ENCODE measurements at places on chromosomes 16 and 17.
A peak's percentile ranks its signal among the peaks of the same experiment; 100 is the strongest.

GRCh38 chr17:81510785-81511553, 1.6 kb downstream of the ACTG1 start:
- DNase-seq: peak; percentile 63

DNA sequence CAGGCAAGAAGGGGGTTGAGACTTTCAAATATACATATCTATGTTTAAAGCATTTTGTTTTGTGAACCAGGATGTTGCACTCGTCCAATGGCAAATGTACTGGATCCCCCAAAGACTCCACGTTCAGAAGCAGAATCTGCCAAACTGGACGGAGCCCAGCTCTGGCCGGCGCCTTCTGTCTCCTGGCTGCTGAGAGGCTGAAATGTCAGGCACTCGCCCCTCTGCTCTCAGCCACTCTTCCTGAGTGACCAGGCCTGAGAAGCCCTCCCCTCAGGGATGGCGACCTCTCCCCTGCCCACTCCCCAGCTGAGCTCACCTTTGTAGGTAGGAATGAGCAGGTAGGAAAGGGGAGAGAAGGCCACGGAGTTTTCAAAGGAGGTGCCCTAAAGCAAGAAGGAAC, 187.5 kb upstream of the FOXF1 start:
- no peak for DNase-seq

- no peak for DNase-seq
Observed at GRCh38 chr17:51154176-51154575, 817 bp downstream of the NME1 start.

- no peak for DNase-seq
Observed at GRCh38 chr17:80456465-80457235, 19.8 kb downstream of the NPTX1 start.
